IMR-90 (cell line): ENCODE measurements at places on chromosomes 16 and 17. TPM values are rescaled to one million over a fixed set of nuclear protein-coding genes. Genes with fewer than 3 reads are reported as not detected.

DNA sequence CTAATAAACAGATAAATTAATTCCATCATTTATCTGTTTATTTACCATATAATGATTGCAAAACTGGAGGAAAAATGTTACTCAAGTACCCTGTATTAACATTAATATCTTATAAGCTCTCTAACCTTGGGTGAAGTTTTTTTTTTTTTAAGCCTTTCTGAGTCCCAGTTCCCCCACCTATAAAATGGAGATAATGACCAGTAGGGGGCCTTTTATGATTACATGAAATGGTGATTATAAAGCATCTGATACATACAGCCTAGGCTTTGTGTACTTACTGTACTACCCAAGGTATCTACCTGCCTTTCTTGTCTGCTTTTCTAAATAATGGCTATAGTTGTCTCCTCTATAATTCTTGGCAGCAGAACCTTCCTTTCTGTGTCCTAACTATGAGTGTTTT lies 22.6 kb downstream of the LRRC36 start:
- DNase-seq, result peak; percentile 44

GRCh38 chr16:65497571-65497970 lies 375.7 kb upstream of the CDH11 start:
- peak; percentile 33 for DNase-seq

GRCh38 chr16:68306633-68307032 lies 4.1 kb downstream of the SLC7A6OS start:
- no peak for DNase-seq

GRCh38 chr17:66469890-66470289 lies 167.5 kb downstream of the PRKCA start:
- no peak for DNase-seq

TP53TG3B gene
- total RNA-seq, result not detected in 2 replicates

CHP2 gene
- not detected in 2 replicates for total RNA-seq

MAPT gene
- under 0.01 and 0.18 TPM in 2 replicates for total RNA-seq

GNPTG gene
- total RNA-seq, result 14.7 and 14.9 TPM in 2 replicates
